SIG-M5 (cell line): ENCODE measurements at places on chromosomes 7 and 10.

DNA sequence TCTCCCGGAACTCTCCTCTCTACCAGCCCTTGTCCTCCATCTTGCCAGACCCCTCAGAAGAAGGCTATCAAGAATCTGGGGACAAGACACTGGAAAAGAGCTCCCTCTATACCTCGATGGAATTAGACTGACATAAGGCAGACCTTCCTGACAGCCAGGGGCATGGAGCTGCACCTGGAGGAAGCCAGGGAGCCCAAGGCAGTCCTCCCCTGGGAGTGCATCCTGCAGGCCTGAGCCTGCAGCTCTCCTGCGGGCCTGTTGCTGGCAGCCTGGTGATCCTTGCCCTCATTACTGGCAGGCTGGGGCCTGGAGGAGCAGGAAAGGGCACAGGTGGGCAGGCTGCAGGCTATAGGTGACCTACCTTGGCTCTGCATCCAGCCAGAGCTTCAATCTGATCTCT lies 323.4 kb downstream of the GRID1 start:
- DNase-seq, result no peak

- DNase-seq, result no peak
Measured at GRCh38 chr7:5546626-5547025, 123.0 kb upstream of the TNRC18 start.

DNA sequence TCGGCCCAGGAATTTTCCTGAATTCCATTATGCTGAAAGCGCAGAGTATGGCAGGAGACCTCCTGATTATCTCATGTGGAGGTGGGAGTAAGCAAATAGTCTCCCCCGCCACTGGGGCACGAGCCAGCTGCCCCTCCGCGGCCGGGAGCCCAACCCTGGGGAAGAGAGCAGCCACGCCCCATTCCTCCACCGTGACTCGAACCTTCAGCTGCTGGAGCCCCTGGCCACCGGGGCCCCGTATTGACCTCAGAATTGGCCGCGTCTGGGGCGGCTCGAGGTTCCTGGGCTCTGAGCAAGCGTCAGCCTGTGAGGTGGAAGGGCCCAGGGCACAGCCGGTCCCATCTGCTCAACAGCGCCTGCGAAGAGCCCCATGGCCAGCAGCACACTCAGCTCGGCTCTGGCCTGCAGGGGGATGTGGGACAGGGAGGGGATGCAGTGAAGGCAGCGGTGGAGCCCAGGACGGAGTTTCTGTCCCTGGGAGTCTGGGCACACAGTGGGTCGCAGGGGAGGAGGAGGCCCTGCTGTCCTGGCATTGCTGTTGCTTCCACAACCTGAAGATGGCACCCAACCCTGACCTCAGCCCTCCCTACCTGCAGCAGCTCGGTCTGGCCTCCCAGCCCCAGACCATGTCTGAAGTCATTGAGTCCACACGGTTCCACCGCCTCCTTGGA lies 97.8 kb downstream of the CHST15 start:
- no peak for DNase-seq

- no peak for DNase-seq
Measured at GRCh38 chr10:100745882-100746783, 751 bp downstream of the PAX2 start.

DNA sequence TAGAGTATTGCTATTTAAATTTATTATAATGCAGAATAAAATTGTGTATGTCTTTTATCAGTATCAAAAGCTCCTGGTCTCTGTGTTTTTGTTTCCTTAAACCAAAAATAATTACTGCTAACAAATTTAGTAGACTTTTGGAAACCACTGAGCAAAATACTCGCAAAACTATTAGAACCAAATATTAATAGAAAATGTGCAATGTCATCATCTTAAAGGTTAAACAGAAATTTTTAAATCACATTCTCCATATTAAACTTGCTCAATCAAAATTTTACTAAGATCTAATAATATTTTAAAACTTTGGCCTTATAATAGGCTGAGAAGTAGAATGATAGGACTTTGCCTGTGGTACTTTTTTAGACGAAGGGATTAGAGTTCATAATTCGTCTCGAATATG lies 48.4 kb downstream of the AASS start:
- DNase-seq, result no peak

GRCh38 chr7:91771921-91772815 lies 108.3 kb downstream of the MTERF1 start:
- DNase-seq, result no peak

DNA sequence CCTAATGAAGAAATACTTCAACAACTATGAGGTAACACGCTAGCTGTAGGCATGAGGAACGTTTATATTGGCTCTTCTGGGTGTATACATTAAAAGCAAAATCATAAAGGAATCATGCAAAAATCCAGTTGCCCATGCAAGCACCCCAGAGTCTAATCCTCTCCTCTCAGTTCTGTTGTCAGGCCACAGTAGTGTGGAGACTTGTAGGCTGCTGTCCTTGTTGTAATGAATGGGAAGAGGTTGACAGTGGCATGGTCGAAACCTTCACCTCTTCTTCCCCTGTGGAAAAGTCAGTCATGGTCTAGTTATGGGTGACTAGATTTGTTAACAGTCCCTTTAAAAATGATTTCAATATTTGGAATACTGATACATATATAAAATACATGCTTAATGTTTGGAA lies 121.3 kb downstream of the CNOT4 start:
- DNase-seq, result no peak

DNA sequence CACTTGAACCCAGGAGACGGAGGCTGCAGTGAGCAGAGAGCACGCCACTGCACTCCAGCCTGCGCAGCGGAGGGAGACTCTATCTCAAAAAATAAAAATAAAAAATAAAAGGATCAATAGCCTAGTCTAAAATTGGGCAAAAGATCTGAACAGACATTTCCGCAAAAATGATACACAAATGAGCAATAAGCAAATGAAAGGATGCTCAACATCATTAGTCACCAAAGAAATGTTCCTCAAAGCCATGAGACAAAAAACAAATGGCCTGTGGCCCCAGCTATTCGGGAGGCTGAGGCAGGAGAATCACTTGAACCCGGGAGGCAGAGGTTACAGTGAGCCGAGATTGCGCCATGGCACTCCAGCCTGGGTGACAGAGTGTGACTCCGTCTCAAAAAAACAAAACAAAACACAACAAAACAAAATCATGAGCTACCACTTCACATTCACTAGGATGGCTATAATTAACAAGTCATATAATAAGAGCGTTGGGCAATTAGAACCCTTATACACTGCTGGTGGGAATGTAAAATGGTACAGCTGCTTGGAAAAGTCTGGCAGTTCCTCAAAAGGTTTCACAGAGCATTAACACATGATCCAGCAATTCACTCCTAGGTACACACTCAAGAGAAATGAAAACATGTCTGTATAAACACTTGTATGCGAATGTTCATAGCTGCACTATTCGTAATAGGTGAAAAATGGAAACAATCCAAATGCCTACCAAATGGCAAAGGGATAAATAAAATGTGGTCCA lies 3.1 kb downstream of the DAGLB start:
- DNase-seq, result no peak

DNA sequence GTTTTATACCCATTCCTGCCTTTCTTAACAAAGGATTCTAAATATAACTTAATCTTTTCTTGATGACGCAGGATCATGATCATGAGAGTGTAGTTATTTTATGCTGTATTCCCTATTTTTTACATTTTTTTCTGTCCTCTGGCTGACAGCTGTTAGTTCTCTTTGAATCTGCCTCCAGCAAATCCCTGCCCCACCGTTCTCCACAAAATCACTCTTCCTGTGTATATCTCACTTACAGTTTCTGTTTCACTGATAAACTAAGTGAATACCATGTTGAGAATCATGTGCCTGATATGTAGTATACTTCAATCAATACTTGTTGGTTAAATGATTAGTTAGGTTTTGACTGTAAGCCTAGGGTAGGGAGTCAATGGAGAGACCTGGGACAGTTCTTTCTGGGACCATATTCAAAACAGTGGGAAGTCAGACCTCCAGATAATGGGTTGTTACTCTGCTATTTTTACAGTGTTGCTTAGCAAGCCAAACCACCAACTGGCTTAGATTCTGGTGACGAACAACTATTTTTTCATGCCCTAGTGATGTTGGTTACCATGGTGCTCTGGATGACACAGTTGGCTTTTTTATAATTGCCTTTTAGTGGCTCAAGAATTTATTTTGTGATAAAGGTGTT lies 12.8 kb downstream of the CNNM1 start:
- DNase-seq, result no peak
